EH (cell line): ENCODE measurements at places on chromosomes 5 and 9.

DNA sequence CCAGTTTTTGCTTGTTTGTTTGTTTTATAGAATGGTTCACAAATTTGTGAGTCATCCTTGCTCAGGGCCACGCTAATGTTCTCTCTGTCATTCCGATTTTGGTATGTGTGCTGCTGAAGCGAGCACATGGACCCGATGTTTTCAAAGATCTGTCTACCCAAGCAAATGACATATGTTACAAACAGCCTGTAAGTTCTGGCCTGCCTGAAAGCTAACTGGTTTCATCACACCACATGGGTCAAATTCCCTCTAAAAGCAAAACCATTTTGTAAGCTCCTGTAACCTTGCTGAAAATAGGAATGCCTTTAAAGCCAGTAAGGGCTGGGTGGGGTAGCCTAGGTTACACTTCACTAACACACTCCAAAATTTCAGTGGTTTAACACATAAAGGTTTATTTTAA, 25.4 kb downstream of the DMRT3 start:
- peak; percentile 5 for DNase-seq

DNA sequence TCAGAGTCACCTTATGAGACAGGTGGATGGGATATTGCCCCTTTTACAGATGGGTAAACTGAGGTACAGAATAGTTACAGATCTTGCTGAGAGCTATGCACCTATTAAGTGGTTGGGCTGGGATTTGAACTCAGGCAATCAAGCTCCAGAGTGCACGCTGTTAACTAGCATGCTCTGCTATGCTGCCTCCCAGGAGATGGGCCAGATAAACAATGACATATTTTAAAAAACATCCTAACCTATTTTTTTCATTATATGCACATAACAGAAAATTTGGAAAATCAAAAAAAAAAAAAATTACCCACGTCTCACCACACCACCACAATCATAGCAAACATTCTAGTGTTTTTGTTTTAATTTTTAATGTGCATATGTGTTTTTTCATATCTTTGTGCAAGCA, 123.4 kb upstream of the STC2 start:
- DNase-seq, result peak; percentile 53

DNA sequence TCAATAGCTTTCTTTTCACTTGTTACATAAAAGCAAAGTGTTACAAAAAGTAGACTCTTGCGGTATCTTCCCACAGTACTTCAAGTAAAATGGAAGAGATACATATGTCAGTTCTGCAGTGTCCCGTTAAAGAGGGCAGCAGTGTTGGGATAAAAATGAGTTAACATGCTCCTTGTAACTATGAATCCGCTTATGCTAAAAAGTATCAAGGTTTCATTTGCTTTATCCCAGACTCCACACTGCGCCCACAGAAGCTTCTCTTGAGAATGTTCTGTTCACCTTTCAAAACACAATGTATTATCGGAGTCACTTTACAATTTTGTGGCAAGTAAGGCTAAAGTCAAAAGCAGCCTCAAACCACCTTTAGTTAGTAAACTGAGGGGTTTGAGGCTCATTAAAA, 790 bp downstream of the PTAR1 start:
- peak; percentile 32 for DNase-seq

DNA sequence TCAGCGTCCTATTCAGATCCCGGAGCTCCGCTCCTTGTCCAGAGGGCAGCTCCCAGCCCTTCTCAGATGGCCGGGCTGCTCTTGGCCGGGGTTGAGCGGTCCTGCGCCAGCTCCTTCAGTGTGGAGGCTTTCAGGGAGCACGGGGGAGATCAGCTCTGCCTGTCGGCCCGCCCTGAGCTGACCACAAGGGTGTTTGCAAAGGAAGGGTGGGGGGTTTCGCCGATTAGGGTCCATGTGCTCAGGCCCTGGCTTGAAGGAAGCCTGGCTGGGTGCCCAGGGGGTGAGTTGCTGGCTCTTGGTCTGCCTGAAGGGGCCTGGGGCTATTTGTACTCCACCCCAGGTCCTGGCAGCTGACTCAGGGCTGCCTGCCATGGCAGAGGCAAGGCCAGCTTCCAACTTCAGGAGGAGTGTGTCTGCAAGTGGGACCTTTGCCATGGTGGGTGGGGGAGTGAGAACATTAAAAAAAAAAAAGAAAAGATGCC, 250.1 kb upstream of the KLF4 start:
- DNase-seq, result peak; percentile 60

DNA sequence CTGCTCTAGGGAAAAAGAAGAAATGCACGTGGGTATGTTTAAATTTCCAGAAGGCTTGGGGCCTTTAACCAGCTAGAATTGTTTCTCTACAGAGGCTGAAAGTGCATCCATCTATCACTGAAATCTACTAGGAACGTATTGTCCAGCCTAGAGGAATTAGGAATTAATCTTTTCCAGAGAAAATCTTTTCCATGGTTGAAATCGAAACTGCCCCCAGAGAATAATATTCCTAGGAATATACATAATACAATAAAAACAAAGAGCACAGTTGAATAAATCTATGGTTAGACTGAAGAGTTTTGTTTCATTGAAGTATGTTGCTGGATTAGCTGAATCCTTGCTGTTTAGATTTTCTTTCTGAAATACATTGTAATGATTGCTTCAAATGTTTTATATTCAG, 378.5 kb downstream of the PLK2 start:
- DNase-seq, result no peak

GRCh38 chr5:18702821-18703220, 1068.6 kb downstream of the TAF11L14 start:
- no peak for DNase-seq

DNA sequence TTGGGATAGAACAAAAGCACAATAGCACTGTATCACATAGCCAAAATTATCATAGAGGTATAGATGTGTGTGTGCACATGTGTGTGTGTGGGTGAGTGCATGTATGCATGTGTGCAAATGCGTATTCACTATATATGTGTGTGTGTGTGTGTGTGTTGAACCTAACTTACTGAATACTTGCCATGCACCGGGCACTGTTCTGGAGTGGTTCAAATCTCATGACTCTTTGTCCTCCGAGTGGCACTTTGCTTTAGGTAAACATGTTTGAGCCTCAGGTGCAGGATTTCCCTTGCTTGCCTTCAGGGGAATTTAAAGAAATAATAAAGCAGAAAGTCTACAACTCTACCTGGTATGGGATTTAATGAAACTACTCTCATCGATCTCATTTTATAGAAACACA, 183.5 kb upstream of the GDNF start:
- DNase-seq, result no peak

- no peak for DNase-seq
Observed at GRCh38 chr5:139092741-139093343, 105.3 kb downstream of the SIL1 start.

GRCh38 chr9:97534961-97535594, 33.6 kb downstream of the TMOD1 start:
- no peak for DNase-seq

GRCh38 chr9:113955076-113955752, 79.1 kb downstream of the ZNF618 start:
- peak; percentile 83 for DNase-seq
